ENCODE measurements at places on chromosomes 7 and 10. TPM values are rescaled to one million over a fixed set of nuclear protein-coding genes. Genes with fewer than 3 reads are reported as not detected.

Gene CYP2C19
- not detected for total RNA-seq

Gene STEAP1
- total RNA-seq, result 18.8 TPM

DNA sequence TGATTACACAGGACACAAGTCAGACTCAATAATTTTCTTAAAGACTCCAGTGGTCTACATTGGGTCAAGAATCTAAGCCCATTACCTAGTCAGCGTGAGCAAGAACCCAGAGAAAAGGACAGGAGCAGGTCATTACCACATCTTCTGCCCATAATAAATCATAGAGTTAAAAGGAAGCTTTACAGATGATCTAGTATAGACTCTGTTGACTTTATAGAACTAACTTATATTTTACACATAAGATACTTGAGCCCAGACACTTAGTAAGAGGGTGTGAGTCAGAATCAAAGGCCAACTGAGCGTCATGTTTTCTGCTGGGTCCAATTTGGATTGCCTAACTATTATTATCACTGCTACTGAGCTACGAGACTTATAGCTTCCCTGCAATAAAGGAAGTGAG lies 206.1 kb upstream of the NPSR1 start:
- DNase-seq, result no peak

- DNase-seq, result peak; percentile 54
These were observed 9.3 kb downstream of the TCAF1 start for GRCh38 chr7:143892527-143893300.

GRCh38 chr10:130053561-130053960 lies 57.1 kb downstream of the C10orf143 start:
- no peak for DNase-seq

DNA sequence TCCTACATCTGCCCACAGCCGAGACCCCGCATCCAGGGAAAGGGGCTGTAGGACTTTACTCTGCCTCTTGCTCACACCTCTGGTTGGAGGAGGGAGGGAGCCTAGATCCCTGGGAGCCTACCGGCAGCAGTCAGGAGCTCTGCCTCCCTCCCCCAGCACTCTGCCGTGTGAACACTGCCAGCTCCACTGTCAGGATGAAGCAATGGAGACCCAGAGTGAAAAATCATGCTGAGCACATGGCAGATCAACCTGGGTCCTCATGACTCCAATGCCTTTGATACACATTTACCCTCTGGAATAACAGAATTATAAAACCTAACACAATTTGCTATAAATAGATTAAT lies 477.7 kb downstream of the TNS3 start:
- DNase-seq, result no peak

Data from HCT116 (cell line).